ENCODE measurements at places on chromosomes 12 and 14.

- no peak for DNase-seq
Measured at GRCh38 chr12:52126050-52126604, 46.6 kb downstream of the SMIM41 start.

GRCh38 chr14:61812347-61813095 lies 50.3 kb downstream of the SNAPC1 start:
- no peak for DNase-seq

GRCh38 chr12:109678719-109679118 lies 34.9 kb upstream of the FAM222A start:
- DNase-seq = no peak

DNA sequence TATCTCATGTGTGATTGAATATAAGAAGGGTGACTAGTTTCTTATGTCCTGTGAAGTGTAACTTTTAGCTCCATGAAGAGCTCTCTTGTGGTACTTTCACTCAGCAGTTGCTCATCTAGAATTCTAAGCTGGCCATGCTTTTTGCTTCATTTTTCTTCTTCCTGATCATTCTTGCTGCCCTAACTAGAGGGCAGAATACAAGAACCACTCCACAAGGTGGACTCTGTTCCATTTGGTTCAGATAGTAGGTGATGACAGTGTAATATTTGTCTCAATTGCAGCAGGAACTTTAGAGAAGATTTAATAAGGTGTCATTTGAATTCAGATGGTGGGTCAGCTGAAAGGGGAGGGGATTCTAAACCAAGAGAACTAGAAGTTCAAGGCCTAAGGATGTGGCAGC lies 17.6 kb downstream of the WDR20 start:
- no peak for DNase-seq

- no peak for DNase-seq
Measured at GRCh38 chr14:51400139-51400538, 160.1 kb downstream of the TMX1 start.

- DNase-seq = no peak
Measured at GRCh38 chr12:13101821-13102375, 1.6 kb downstream of the GSG1 start.

GRCh38 chr14:50864946-50865345 lies 6.9 kb upstream of the ABHD12B start:
- no peak for DNase-seq

- DNase-seq = no peak
Measured at GRCh38 chr12:115761784-115762183, 515.7 kb downstream of the MED13L start.

- DNase-seq = no peak
Measured at GRCh38 chr12:13170892-13171490, 25.5 kb upstream of the EMP1 start.
